ENCODE measurements at places on chromosomes 13 and 19.

DNA sequence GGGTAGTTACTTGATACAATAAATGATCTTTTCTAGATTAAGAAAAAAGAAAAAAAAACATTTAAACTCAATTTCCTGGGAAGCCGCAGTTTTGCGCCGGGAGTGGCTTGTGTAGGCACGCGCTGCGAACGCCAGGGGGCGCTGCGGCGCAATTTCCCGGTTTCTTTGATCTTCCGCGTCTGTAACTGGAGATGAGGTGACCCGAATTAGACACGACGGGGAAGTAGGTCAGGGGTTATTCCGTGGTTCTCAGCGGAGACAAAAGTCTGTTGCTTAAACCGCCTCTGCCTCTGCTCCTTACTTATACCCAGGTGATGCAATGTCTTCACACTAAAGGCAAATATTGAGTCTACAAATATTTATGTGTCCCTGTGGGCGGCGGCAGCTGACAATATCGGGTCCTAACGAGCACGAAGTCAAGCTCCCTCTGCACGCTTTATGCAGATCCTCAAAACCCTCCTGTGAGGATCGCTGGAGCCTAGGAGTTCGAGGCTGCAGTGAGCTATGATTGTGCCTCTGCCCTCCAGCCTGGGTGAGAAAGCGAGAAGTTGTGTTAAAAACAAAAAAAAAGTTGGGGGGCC is 15.2 kb downstream of the STXBP2 start:
- DNase-seq, result no peak

- DNase-seq, result no peak
Measured at GRCh38 chr13:99296398-99296797, 10.8 kb downstream of the GPR183 start.

GRCh38 chr13:33340631-33341030 is 55.1 kb upstream of the STARD13 start:
- no peak for DNase-seq

DNA sequence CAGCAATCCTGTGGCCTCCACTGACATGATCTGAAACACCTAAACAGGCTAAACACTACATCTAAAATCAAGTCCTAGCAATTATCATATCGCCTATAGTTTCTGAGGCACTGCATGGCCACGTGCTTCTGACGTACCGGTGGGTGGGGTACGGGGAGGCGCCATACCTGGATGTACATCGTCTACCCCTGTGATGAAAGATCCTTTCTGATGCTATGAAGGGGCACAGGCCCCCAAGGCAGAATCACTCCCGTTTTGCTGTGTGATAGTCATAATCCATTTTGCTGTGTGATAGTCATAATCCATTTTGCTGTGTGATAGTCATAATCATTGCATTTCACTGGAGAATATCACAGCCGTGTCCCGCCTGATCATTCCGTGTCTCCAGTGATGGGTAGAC is 118.7 kb upstream of the SOX1 start:
- no peak for DNase-seq

DNA sequence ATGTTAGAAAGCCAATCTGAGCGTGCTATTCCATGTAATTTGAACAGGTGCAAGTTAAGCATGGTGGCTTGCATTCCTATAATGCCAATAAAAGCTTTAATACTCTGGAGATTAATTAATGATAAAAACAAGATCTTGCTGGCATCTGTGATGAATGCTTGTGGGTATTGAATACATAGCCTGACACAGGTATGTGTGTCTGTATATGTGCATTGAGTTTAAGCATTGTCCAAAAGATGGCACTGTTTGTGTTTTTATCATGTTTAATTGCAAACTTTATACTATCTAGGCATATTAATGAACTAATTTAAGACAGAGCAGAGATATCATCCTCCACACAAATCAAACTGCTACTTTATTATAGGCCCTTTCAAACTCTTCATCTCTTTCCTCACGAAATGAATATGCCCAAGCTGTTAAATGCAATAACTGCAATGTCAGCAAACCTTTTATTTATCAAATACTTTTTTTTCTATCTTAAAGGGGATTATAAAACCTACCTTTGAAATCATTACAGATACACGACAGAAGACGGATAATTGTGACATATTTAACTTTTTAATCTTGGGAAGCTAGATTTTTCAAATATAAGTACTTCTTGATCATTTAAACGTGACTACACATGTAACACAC is 86.5 kb downstream of the TNFSF11 start:
- DNase-seq, result no peak

DNA sequence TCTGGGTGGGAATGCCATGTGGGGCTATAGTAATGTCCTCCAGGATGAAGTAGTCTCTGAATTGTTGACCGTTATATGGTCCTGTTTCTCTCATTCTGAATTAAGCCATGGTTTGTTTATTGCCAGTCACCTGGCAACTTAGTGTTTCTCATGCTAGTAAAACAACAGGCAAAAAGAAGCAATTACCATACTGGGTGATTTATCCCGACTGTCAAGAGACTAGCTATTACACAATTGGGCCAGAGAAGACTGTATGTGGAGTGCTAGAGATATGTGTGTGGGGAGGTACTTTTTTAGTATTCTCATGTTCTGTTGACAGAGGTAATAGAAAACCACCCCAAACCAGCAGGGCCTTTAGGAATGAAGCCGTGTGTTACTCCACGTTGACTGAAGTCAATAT is 258.2 kb downstream of the TDRD3 start:
- no peak for DNase-seq

DNA sequence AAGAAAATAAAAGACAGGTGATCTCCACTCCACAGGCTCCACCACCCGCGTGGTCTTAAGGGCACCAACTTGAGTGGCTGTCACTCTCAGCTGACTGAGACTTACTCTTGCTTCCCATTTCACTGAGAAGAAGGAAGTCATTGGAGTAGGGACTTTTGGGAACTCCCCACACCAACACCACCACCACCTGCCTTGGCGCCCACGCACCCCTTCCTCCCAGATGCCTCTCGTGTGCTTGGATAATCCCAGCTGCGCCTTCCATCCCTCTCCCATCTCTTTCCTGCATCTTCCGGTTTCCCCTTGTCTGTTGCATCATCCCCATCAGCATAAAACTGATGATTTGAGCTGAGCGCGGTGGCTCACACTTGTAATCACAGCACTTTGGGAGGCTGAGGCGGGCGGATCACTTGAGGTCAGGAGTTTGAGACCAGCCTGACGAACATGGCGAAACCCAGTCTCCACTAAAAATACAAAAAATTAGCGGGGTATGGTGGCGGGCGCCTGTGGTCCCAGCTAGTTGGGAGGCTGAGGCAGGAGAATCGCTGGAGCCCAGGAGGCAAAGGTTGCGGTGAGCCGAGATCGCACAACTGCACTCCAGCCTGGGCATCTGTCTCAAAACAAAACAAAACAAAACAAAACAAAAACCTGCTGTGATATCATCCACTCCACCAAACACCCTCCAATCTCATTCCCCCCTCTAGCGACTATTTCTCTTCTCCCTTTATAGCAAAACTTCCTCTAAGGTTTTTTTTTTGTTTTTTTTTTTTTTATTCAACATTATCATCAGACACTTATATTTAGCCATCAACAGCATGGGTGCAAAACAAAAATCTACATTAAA is 25.5 kb downstream of the AP2S1 start:
- no peak for DNase-seq

DNA sequence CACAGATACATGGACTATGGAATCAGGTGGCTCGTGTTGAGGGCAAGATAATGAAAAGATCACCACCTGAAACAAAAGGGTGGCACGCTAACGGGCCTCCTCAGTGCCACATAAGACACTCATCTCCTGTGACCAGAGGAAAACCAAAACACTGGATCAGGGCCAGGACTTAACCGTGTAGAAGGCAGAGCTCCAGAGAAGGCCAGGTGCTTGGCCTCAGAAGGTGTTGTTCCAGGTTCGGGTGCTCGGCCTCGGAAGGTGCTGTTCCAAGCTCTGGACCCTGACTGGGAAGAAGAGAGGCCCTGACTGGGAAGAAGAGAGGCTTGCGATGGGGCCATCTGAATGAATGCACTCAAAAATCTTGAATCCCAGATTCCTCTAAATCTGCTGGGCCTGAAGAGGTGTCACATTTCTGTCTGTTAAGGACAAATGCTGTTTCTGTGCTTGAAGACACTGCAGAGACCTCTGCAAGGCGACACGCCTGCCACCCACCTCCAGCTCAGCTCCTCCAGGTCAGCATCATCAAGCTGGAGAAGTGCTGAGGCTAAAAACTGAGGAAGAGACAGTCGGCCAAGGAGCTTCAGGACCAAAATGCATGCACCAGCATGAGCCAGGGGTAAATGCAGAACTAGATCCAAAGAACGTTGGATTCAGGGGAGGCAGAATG is 2.7 kb upstream of the RASA3 start:
- DNase-seq, result no peak

GRCh38 chr19:2394442-2395292 is 32.7 kb downstream of the TIMM13 start:
- no peak for DNase-seq

- no peak for DNase-seq
Measured at GRCh38 chr13:76708138-76708688, 178.0 kb downstream of the KCTD12 start.
